ENCODE measurements at places on chromosomes 4 and X.
A peak's percentile ranks its signal among the peaks of the same experiment; 100 is the strongest.

DNA sequence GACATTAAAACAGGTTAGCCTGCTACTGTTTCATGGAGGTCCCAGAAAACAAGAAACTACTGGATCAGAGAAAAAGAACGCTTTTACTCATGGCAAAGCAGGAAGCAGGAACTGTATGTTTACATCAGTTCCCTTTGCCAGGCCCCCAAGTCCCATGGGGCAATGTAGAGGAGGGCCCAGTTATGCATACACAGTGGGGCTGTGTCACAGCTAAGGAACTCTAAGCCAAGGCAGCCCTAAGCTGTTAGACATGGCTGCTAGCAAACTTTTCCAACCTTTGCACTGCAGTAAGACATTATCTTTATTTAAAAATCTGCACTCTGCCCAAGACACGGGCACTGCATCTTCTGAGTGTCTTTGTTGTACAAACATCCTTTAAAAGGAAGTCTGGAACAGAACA is 975.8 kb downstream of the C4orf33 start:
- DNase-seq, result no peak

- DNase-seq, result no peak
These were observed 125.0 kb upstream of the PJA1 start for GRCh38 chrX:69290292-69290691.

GRCh38 chrX:112734290-112734689 is 54.6 kb upstream of the LHFPL1 start:
- no peak for DNase-seq

DNA sequence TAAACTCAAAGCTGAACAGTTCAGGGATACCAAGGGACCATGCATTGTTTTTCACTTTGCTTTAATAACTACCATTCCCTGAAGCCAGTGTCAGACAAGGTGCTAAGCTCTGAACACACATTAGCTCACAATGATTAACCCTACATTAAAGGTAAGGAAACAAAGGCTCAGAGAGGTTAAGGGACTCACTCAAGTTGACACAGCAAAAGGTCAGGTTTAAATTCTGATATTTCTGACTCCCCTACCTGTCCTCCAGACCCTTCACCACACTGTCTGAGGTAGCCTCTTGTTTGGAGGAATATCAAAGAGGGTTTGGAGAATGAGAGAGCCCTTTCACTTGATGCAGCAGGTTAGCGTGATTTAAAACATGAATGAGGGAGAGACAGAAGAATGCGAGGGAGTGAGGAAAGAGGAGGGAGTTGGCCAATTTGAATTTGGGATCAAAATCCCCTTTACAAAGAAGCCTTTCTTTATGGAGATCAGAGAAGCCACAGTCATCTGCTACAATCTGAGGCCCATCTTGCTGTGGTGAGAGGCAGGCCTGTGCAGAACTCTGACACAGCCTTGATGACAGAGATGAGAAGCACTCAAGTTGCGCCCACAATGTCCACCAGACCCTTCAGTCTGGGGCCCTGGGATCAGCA is 103.5 kb downstream of the FHDC1 start:
- no peak for DNase-seq

- DNase-seq, result no peak
These were observed 651 bp upstream of the SAP30 start for GRCh38 chr4:173370130-173370476.

DNA sequence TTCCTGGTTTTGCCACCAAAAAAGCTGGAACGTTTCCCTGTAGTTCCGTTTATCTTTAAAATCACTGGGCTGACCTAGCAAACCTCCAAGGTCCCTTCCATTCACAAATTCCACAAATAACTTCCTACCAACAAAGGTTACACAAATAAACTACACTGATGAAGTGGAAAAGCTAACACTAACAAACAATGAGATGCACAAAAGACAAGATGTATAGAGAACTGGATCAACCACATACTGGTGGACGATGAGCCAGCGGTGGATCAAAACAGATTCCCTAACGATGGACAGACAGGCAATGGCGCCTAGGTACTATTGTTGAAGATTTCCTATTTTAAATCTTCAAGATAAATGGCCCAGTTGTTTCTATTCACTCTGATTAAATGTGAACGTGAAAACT is 15.5 kb downstream of the AFAP1 start:
- no peak for DNase-seq

- no peak for DNase-seq
These were observed 91.5 kb upstream of the DHX15 start for GRCh38 chr4:24675721-24676389.

GRCh38 chrX:14489437-14489836 is 39.9 kb upstream of the GLRA2 start:
- no peak for DNase-seq

DNA sequence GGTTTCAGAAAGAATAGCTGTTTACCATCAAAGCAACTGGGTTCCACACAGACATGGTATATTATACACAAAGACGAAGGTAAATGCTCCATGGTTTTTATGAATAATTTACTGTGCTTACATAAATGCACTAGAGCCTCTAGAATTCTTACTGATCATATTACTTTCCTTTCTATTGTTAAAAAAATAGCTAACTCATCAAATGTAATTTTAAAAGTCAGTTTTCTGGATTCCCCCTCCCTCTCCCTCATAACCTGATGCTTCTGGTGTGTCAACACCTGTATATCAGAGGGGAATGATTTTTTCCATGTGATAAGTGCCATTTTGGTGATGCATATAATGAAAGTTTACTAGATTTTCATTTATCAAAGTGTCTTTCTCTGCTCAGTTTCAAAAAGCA is 31.1 kb upstream of the LEF1 start:
- DNase-seq, result no peak

- peak; percentile 78 for DNase-seq
These were observed 6.5 kb downstream of the CRLF2 start for GRCh38 chrX:1205681-1206611.

DNA sequence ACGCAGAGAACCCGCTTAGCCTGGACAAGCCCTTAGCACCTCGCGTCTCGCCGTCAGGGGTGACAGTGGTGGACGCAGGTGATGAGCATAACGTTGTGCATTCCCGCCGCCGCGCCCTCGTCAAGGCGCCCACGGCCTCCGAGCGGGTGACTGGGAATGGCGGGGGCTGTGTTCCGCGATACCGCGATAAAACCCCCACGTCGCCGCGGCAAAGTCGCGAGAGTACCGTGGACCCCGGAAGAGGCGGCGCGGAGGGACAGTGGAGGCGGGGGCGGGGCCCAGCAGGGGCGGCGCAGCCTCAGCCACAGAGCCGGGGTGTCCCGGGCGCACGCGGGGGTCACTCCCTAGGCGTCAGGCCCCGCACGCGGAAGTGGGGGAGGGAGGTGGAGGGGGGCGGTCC is 53.8 kb downstream of the ZFYVE28 start:
- no peak for DNase-seq

DNA sequence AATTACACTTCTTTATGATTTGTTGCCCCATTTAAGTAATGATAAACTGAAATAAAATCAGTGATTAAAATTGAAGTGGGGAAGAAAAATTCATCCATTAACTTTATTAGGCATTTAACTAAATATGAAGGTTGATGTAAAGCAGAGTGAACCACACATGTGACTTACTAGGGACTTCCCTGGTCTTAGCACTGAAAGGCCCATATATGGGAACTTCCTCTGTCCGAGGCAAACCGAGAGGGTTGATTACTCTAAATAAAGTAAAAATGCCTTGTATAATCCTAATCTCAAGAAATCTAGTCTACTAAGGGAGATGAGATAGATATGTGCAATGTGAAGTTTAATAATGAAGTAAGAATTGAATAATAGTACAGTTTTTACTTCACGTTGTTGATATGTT is 403.9 kb upstream of the RPS6KA3 start:
- DNase-seq, result no peak

- no peak for DNase-seq
These were observed 23.0 kb upstream of the PPA2 start for GRCh38 chr4:105496899-105497298.

DNA sequence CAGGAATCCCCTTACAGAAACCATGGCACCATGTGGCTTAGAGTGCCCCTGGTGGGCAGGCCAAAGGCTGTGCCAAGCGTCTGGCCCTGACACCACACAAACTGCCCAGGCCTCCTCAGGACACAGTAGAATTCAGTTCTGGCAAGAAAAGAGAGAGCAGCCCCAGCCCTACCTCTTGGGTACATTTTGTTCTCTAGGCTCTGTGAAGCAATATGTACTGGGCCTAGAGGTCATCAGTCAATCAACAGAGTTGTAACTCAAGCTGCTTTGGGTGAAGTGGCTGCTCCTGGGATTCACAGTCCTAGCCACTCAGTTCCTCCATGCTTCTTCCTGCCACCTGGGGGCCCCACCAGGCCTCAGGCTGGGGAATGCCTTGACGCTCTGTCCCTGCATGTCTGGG is 158.1 kb upstream of the MAMLD1 start:
- no peak for DNase-seq

- no peak for DNase-seq
These were observed 483.9 kb downstream of the IDS start for GRCh38 chrX:149021159-149021558.

DNA sequence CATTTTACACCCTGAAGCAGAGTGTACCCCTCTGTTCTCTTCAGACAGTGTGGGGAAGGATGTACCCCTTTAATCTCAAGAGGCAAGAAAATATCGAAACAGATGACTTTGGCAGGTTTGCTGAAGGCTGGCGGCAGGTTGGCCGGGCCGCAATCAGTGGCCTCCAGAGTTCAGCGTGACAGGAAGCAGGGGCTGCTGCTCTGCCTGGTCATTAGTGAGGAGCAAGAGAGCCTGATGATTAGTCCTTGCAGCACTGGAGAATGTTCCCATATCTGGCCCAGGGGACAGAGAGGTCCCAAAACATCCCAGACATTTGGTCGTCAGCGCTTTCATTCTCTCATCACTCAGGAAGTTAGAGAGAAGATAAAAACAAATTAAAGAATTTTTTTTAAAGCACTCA is 352.8 kb downstream of the SPRY1 start:
- no peak for DNase-seq

- no peak for DNase-seq
These were observed 36.6 kb upstream of the PAQR3 start for GRCh38 chr4:78975865-78976264.

DNA sequence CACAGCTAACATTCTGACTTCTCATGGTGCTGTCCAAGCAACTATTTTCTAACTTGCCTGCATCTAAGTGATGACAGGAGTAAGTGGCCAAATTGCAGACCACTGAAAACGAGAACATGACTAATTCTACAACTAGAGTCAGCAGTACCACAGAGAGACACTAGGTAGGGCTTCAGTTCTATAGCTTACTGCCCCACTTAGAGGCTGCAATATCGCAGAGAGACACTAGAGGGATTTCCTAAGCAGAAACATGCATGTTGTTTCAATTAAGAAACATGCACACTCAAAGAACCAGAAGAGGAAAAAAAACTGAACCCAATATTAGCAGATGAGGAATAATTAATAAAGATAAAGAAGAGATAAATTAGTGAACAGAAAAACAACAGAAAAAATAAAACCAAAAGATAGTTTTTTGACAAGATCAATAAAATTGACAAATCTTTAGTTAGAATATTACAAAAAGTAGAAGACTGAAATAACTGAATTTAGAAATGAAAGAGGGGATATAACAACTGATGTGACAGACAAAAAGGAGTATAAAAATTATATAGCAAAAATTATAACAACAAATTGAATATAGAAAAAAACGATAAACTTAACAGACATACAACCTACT is 100.8 kb downstream of the SPIN4 start:
- DNase-seq, result peak; percentile 56

DNA sequence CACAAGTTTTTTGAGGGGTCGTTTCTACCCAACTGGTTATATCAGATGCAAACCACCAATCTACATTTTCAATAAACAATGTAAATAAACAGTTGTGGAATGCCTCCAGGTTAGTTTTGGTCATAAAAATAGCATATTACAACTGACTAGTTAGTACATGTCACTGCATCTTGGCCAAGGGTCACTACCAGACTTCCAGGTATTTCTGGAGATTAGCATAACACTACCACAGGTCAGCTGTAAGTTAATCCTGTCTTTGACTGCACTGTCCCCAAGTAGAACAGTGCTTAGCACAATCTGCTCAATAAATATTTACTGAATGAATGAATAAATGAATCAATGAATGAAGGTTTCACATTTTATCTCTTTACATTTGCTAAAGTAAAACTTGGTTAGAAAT is 64.4 kb downstream of the TBC1D19 start:
- no peak for DNase-seq

DNA sequence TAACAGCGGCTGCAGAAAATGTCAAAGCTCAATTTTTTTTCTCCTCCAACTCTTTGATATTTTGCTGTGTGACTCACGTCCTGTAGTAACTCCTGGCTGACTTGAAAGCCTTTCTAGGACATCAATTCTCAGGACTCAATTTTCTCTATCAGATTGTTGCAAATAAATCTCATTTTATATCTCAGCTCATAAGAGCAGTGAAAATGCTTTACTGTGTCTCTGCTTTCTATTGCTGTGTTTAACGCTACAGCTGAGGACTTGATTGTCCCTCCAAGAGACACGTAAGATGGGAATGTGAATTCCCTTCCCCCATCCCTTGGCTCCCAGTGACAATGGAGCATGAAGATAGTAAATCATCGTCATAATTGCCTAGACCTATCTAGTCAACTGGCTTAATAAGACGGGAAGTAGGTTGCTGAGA is 20.5 kb upstream of the CBR4 start:
- no peak for DNase-seq

GRCh38 chr4:85929961-85930665 is 429.7 kb downstream of the MAPK10 start:
- DNase-seq, result no peak

- no peak for DNase-seq
These were observed 123.7 kb downstream of the BTC start for GRCh38 chr4:74670583-74670982.

GRCh38 chrX:47828984-47829383 is 7.7 kb upstream of the ZNF81 start:
- DNase-seq, result no peak

- no peak for DNase-seq
These were observed 118.6 kb upstream of the NEIL3 start for GRCh38 chr4:177190995-177191580.

- no peak for DNase-seq
These were observed 2.4 kb downstream of the DGKQ start for GRCh38 chr4:970854-971520.

DNA sequence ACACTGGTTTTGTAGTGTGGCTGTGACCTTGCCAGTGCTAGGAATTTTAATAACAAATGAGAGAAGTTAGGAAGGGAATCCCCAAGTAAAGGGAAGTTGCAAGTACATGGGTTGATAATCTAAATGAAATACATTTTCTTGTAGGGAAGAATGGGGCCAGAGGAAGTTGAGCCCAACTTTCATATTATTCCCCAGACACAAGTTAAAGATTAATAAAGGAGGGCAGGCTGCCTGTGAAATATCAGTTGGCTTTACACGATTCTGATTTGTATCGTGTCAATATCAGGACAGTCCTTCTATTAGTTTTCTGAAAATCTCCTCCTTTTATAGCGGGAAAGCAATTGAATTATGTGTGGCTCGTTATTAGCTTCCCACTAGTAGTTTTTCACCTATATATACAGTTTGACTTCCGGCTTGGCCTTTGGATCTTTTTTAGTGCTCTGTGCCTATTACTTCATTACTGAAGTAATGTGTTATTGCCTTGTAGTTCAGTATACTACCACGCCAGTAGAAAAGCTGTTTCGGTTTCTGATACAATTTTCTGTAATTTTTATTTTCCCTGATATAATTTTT is 1.7 kb downstream of the PDLIM5 start:
- no peak for DNase-seq
